ENCODE measurements at places on chromosomes 1 and 21.
A peak's percentile ranks its signal among the peaks of the same experiment; 100 is the strongest.

DNA sequence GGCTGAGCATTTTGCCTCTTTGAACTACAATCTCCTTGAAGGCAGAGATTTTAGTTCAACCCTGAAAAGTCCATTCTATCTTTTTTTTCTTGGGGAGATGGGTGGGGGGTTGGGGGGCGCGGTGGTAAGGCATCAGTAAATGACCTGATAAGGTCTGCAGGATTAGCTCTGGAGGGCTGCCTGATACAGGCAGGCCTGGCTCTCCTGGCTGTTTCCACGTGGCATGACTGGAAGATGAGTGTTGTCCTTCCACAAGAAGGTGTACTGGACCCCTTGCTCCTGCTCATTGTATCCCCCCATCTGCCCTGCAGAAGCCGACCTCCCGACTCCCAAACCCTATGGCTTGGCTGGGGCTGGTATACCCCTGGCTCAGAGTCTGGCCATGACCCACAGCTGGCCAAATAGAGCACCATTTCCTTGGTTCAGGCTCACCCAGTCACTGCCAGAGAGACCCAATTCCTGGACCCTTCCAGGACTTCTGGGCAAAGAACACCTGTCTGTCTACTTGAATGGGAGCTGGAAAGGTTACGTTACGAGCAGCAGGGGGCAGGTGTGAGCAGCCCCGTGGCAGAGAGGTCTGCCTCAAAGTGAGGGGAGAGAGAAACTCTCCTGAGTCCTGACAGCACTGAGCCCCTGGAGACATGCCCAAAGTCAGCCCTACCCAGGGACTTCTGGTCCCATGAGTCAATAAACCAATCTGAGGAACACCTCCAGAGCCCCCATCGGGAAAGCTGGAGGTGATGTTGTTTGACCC is 17.0 kb downstream of the DHRS3 start:
- no peak for DNase-seq

- DNase-seq = no peak
Measured at GRCh38 chr1:77143529-77144121, 75.6 kb downstream of the PIGK start.

DNA sequence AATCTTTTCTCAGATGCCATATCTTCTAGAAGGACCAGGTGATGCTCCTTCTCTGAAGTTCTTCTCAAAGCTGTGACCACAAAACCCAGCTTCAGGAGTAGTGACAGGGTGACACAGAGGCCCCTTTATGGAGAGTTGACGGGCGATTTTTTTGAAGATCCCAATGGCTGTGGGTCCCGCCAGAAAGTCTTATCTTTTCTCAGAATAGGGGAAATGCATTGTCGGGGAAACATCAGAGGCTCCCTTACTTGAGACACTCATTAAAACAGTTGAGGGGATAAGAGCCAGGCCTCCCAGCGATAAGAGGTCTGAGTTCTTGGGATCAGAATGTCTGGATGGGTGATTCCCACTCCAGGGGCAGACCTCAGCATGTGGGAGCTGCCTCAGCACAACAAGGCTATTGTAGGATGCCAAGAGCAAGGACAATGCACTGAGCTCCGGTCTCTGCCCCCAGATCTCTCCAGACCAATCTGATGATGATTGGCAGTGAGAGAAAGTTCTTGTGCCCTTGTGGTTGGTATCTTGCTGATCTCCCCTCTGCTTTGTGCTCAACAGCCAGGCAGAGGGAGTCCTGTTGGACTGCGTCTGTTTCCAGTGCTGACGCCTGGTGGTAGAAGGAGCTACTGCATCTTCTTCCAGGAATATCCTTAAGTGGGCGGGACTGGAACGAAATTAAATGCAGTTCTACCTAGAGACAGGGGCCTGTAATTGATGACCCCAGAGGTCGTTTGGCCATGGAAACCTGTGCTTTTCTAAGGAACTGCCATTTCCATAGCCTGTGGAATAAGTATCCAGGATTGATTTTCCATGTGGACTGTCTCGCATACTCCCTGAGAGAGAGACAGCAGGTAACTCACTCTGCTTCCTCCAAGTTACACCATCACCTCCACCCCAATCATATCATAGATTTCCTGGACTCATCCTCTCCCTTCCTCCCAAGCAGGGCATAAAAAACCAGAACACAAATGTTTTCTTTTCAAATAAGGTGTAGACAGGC is 6.8 kb upstream of the ACKR1 start:
- DNase-seq = peak; percentile 50

DNA sequence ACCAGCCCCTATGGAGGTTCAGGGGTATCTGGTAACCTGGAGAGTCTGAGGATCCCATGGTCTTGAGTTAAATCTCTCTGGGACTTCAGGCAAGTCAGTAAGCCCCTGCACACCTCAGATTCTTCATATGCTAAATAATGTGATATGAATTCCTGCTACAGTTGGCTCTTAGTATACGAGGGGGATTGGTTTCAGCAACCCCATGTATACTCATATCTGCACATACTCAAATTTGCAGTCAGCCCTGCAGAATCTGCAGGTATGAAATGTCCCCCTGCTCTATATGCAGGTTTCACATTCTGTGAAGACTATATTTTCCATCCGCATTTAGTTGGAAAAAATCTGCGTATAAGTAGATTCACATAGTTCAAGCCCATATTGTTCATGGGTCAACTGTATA is 136.6 kb downstream of the TOMM20 start:
- DNase-seq = no peak

DNA sequence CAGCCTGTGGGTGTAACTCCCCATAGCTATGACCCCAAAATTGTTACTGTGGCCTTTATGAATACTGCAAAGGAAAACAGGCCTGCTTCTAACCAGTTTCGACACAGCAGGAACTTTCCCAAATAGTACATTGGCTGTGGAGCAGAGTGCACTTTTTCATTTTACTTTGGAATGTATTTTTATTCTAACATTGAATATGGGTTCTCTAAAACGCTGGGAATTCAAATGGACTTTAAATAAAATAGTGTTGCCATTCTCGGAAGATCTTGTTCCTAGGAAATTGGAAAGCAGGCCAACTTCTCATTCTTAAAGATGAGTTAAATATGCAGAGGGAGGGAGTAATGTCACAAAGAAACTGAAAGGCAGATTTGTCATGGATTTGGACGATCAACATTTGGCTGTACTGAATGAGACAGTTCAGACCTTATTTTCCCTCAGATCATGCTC is 39.6 kb upstream of the ARHGAP29 start:
- DNase-seq = no peak

DNA sequence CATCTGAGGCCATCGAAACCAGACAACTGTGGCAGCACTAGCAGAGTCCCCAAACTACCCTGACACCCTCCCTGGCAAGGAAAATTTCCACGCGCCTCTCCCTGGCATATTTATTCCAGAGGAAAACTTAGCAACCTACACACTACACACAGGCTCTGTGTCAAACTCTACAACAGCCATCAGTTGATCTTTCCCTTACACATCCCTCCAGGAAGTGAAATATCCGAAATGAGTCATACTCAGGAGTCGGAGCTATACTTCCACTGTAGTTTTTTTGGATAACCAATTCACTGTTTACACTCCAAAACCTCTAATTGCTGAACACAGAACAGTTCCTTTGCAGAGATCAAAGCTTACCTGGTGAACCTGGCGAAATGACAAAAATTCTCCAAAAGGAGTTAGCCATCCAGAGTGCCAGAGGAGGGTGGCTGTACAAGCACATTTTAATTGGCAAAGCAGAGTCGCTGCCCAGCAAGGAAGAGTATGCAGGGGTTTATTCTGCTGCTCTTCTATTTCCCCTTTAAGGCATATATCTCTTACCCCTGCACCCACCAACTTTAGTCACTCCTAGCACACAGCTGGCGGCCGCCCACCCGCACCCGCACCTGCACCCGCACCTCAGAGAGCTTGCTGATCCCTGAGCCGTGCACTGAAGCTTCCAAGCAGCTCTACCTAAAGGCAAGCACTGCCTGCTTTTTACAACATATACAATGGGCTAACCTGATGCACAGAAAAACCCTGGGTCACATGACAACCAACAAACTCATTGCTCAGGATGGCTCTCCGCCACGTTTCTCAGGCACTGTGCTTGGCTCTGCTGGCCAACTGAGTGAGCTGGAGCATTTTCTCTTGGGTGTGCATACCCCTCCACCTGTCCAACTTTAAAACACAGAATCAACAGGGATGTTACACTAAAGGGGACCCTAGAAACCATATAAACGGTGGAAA is 54.9 kb downstream of the CAPZB start:
- no peak for DNase-seq

GRCh38 chr1:147541672-147542568 is 619 bp downstream of the BCL9 start:
- DNase-seq = peak; percentile 13

DNA sequence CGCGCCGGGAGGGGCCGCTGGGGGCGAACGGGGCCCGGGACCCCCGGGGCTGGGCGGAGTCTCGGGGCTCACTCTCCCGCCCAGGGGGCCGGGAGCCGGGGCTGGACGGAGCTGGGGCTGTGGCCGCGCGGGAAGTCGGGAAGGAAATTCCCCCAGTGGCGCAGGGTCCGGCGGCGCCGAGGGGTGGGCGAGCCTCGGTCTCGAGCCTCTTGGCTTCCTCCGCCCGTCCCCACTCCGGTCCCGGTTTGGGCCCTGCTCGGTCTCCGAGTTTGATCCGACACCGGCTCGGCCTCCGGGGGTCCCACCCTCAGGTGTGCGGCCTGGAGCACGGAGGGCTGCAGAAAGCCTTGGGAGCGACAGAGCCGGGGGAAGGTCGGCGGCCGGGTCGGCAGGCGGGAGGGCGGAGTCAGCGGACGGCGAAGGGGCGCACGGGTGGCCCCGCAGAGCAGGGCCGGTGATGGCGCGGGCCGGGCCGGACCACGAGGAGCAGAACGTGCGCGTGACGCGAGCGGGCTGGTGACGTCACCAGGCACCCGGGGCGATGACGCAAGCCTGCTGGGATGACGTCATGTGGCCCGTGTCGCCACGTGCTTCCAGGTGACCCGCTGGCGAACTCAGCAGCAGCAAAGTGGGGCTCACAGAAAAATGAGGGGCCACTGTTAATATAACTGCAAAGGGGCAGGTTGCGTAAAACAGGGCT is 610 bp upstream of the HES4 start:
- no peak for DNase-seq

GRCh38 chr21:36613059-36613458 is 85.9 kb upstream of the SIM2 start:
- DNase-seq = no peak

DNA sequence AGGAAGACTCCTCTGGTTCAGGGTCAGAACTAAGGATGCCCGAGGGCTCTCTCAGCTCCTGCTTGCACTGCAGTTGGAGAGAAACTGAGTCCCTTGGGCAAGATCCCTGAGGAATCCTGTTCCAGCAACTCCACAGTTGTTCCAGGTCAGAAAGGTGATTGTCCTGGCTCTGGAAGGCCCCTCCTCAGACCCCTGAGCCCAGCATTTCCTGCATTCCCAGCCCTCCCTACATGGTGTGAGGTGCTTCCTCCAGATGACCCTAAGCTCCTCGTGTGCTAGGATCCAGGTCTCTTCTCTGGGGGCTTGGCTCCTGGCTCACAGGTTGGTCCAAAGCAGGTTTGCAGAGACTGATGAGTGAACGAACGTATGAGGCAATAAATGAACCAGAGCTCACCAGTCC is 11.5 kb downstream of the LDLRAD1 start:
- DNase-seq = no peak

DNA sequence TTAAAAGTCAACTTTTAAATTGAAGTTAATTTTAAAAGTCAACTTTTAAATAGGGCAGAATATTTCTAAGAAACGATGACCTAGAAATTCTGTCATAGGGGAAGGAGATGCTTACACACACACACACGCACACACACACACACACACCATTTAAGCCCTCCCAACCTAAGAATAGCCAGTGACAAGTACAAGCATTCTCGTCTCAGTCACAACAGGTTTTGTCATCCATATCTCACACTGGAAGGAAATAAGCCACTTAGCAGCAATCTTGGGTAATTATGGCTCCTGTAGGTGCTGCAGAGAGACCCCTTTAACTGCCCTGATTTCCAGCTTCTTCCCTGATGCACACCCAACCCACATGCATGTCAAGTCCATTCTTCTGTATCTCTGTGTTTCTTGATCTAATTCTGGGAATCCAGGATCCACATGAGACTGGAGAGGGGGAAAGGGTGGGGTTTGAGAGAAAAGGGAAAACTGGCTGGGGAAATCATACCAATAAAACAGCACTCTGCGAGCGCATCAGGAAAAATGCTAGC is 338.1 kb downstream of the PAPPA2 start:
- DNase-seq = no peak

GRCh38 chr1:172997941-172998361 is 52.8 kb downstream of the TNFSF18 start:
- DNase-seq = no peak

DNA sequence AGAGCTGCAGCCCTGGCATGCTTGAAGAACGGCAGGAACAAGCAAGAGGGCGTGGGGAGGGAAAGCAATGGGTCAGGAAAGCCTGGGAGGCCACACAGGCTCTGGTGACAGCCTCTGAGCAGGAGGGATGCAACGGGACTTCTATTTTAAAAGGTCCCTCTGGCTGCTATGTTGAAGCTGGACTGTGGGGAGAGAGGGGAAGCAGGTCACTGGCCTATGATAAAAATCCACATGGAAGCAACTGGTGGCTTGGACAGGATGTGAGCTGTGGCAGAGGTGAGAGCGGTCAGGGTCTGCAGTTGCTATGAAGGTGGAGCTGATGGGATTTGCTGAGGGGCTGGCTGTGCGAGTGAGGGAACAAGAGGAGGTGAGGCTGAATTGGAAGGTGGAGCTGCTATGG is 11.2 kb downstream of the PADI1 start:
- no peak for DNase-seq

- no peak for DNase-seq
Measured at GRCh38 chr1:51009381-51009780, 39.3 kb downstream of the CDKN2C start.

- DNase-seq = peak; percentile 14
Measured at GRCh38 chr1:160428655-160429054, 28.3 kb downstream of the VANGL2 start.

- no peak for DNase-seq
Measured at GRCh38 chr1:19547814-19548213, 62.5 kb upstream of the CAPZB start.

- no peak for DNase-seq
Measured at GRCh38 chr1:81582467-81582986, 218.2 kb upstream of the ADGRL2 start.

DNA sequence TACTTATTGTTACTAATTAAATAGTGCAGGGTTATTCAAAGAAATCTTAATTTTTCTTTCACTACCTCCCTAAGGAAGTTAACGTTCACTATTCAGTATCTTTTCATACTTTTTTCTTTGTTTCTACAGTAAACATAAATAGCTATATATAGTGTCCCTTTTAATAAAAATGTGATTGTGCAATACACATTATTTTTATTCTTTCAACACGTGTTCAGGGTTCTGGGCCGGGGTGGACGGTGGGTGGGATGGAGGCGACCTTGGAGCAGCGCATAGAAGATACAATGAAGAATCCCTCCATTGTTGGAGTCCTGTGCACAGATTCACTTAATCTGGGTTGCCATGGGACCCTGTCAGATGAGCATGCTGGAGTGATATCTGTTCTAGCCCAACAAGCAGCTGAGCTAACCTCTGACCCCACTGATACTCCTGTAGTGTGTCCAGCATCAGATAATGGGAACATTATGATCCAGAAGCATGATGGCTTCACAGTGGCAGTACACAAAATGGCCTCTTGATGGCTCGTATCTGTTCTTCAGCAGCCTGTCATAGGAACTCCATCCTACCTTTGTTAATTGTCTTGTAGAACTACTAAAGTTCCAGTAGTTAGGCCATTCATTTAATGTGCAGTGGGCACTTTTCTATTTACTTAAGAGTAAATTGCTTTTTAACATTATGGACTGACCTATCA is 155.9 kb upstream of the L1TD1 start:
- no peak for DNase-seq
